Fibroblast of upper back skin (primary cell): ENCODE measurements at places on chromosomes 12 and 14.

- no peak for DNase-seq
Measured at GRCh38 chr12:109591041-109591440, 17.4 kb downstream of the MVK start.

GRCh38 chr12:124278389-124279101, 16.3 kb upstream of the RFLNA start:
- no peak for DNase-seq

DNA sequence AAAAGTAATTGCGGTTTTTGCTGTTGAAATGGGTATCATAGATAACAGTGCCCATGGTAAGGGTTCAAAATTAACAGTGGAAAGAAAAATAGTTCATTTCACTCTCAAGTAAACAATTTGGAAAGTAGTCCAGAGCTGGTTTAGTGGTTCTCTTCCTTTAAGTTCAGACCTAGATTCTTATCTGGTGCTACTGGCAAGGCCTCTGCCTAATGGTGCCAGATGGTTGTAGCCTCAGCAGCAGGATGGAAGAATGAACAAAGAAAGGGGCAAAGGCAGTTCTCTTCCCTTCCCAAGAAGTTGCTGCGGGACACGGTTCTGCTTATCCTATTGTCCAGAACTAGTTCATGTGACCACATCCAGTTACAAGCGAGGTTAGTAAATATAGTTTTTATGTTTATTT, 10.5 kb downstream of the ARG2 start:
- DNase-seq = no peak

DNA sequence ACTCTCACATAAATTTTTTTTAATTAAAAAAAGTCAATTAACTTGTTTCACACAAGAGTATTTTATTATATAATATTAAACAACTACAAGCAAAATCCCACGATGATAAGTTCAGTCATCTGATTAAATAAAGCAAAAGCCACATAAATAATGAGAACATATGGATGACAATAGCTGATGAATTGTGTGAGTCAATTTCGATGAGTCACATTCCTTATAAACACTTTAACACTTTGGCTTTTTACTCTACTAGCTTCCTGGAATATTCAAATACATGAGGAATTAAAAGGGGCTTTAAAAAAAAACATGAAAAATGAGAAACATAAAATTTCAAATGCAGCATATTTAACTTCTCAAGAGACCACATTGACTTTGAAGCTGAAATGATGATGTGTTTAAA, 95.3 kb downstream of the BCAT1 start:
- peak; percentile 44 for DNase-seq

DNA sequence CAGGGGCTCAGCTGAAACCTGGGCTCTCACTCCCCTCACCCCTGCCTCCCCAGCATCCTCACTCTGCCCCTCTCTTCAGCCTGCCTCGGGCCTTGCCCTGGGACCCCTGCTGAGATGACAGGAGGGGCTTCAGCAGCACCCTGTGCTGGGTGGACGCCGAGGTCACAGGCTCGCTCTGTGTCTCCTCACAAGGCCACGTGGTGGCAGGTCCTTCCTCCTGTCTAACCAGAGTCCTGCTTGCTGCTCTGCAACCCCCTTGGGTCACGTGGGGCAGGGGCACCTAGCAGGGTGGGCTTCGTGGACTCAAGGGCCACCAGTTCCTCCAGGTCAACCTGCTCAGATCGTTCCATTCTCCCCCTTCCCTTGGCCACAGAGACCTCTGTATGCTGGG, 90.4 kb downstream of the TMEM121 start:
- no peak for DNase-seq

- no peak for DNase-seq
Measured at GRCh38 chr12:64574837-64575236, 35.5 kb upstream of the RASSF3 start.
